ENCODE measurements at places on chromosomes 1 and 21. TPM values are rescaled to one million over a fixed set of nuclear protein-coding genes. Genes with fewer than 3 reads are reported as not detected.

GRCh38 chr1:167687919-167688519 lies 33.8 kb upstream of the MPZL1 start:
- peak; percentile 56 for DNase-seq

DNA sequence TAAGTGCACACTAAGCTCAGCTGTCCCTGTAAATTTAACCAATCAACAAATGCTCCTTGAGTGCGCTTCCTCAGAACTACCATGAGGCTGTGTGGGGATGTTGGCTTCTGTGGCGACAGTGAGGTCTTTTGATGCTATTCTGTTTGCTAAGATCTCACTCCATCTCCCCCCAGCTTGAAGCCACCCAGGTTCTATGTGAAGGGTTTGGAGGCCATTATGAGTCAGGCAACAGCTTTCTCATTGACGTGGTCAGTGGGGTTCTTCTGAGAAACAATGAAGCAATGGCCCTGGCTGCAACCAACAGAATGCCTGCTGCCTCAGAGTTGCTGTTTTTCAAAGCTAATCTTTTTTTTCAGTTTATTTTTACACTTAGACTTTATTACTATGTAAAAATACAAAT lies 205.5 kb downstream of the PTBP2 start:
- no peak for DNase-seq

DNA sequence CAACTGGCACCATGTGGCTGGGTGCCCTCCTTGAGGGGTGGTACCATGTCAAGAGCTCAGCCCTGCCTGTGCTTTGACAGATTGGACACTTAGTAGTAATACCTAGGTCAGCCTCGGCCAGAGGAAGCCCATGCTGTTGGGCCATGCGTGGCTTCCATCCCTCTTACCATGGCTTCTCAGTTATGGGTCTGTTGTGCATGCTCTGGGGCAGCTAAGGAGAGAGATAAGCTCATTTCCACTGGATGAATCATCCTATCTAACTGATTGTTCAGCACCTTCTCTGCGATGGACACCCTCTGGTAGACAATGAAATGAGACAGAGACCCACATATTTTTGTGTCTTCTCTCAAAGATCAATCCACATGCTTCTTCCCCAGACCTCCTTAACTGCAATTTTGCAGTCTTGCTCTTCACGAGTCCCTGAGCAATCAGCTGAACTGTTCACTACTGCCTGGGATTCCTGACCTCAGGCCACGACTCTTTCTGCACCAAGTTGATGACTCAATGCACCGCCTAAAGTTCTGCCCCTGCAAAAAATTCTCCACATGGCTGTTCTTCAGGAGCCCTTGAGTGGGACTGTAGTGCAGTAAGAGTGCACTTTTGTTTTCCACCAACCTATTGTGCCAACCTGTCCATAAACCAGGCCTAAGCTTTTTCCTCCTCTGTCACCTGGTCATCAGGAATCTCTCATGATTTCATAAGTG lies 6.9 kb upstream of the TRIM62 start:
- DNase-seq: no peak

DNA sequence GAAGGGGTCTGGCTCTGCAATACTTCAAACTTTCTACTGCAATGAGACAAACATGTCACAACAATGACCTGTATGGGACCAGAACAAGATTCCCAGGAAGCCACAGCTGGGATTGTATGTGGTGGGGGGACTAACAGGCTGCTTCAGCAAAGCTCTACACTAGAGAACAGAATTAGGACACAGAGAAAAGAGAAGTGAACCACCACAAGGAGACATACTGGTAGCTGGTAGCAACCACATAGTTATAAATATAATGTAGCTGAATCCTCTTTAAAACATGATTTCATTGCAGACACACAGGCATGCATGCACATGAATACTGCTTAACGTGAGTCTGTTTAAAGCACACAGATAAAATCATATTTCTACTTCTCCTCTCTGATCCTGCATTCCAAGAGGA lies 3.5 kb upstream of the ILDR2 start:
- DNase-seq: no peak

GRCh38 chr1:18642278-18643095 lies 11.8 kb downstream of the PAX7 start:
- no peak for DNase-seq

- DNase-seq: no peak
Measured at GRCh38 chr1:156423422-156424352, 54.7 kb downstream of the RHBG start.

GRCh38 chr1:30855686-30856259 lies 52.8 kb downstream of the SDC3 start:
- no peak for DNase-seq

- DNase-seq: peak; percentile 12
Measured at GRCh38 chr21:36747041-36747814, 48.3 kb downstream of the SIM2 start.

DNA sequence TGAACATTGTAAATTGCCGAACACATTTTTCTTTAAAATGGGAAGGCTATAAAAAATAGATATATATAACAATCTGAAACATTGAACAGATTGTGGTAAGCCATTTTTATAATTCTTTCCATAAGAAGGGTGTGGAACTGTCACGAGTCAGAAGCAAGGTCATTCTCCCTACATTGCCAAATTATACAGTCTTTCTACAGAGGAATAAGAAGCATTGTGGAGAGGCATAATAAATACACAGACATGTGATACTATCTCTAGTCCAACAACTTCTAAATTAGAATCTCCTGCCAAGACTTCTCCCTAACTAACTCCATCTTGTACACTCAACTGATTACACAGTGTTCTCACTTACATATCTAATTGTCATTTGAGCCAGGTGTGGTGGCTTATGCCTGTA lies 227.9 kb downstream of the CENPF start:
- no peak for DNase-seq

GRCh38 chr1:117318426-117318825 lies 48.8 kb upstream of the MAN1A2 start:
- DNase-seq: no peak

- no peak for DNase-seq
Measured at GRCh38 chr1:47995306-47996050, 1.7 kb downstream of the TRABD2B start.

DNA sequence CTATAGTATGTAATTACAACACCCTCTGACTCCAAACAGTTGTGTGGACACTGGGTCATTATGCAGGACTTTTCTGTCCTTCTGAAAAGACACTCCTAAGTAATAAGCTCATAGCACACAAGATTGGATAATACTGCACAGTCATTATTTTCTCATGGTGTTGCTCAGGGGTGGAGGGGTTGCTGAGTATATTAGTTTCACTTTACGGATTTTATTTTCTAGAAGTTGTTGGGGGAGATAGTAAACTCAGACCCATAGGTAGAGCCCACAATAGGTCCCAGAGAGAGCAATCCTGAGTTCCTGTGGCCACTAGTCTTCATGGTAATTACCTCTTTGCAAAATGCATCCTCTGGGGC lies 53.4 kb downstream of the DUSP10 start:
- DNase-seq: no peak

- DNase-seq: no peak
Measured at GRCh38 chr1:61420909-61421835, 303.8 kb downstream of the TM2D1 start.

DNA sequence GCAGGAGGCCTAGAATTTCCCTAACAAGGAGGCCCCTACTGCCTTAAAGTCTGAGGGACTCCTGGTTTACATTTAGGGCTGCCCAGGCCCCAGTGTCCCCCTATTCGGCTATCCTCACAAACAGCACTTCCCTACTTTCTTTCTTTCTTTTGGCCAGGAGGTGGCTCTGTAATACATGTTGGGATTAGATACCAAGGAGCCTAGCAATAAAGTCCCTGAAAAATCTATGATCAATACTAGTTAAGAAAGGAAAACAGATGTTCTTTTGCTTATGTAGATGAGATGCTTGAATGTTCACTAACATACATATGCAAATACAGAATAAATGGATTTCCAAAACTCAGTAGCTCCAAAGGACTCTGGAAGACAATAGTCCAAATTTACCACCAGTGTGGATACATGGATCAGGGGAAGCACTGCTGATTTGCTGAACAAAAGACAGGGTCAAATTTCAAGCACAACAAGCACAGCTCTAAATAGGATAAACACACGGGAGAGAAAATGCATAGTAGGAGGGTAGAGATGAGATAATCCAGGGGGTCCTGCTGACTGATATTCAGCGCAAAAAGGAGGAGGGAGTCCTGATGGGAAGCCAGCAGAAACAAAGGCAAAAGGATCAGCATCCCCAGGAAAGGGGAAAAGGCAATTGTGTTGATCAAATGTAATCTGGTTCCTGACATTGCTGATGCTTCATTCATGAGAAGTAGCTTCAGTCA lies 240.0 kb downstream of the NUF2 start:
- no peak for DNase-seq

- no peak for DNase-seq
Measured at GRCh38 chr1:207648334-207649209, 3.6 kb downstream of the CR1L start.

- DNase-seq: no peak
Measured at GRCh38 chr1:223712850-223713474, 623 bp downstream of the CAPN2 start.

- DNase-seq: no peak
Measured at GRCh38 chr1:64743954-64744491, 852 bp upstream of the RAVER2 start.

DNA sequence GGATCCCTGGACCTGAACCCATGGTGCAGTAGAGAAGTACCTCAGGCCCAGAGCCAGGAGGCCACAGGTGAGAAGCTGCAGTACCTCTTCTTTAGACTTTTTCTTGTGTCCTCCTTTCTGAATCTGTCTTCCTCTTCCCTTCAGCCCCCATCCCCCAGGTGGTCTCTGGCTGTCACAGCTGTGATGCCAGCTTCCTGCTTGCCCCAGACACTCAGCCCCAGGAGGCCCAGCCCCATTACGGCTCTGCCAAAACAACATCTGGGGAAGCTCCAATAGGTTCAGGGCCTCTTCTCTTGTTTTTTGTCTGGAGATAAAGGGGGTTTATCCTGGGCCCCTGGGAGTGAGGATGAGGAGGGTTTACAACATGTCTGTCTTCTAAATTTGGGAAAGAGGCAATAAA lies 9.5 kb upstream of the BTG2 start:
- DNase-seq: no peak

Gene SLC45A1
- 0.73 TPM for total RNA-seq

Gene GJC2
- total RNA-seq: 0.49 TPM

Gene RGSL1
- total RNA-seq: not detected

Gene IRF6
- 132 TPM for total RNA-seq

Gene GPR37L1
- total RNA-seq: 0.76 TPM

Gene NTNG1
- 0.09 TPM for total RNA-seq

Gene SEMA4A
- total RNA-seq: 3.5 TPM

Gene MIXL1
- total RNA-seq: 0.34 TPM
